ENCODE measurements at places on chromosomes 5 and 9. TPM values are rescaled to one million over a fixed set of nuclear protein-coding genes. Genes with fewer than 3 reads are reported as not detected.

DNA sequence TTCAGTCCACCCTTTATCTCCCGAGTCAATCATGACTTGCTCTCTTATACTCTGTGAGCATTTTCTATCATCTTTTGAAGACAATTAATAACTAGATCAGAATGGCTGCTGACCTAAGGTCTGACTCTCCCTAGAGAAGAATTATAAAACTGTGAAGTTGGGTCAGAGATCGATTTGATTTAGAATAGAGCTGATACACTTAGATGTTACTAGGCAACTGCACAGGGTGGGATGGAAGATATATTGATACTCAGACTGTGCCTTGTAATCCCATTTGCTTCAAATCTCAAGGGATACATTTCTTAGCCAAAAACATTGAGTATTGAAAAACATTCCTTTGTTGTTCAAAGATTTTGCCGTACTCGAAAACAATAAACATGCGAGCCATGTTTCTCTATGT lies 106.0 kb upstream of the NMUR2 start:
- DNase-seq = no peak

DNA sequence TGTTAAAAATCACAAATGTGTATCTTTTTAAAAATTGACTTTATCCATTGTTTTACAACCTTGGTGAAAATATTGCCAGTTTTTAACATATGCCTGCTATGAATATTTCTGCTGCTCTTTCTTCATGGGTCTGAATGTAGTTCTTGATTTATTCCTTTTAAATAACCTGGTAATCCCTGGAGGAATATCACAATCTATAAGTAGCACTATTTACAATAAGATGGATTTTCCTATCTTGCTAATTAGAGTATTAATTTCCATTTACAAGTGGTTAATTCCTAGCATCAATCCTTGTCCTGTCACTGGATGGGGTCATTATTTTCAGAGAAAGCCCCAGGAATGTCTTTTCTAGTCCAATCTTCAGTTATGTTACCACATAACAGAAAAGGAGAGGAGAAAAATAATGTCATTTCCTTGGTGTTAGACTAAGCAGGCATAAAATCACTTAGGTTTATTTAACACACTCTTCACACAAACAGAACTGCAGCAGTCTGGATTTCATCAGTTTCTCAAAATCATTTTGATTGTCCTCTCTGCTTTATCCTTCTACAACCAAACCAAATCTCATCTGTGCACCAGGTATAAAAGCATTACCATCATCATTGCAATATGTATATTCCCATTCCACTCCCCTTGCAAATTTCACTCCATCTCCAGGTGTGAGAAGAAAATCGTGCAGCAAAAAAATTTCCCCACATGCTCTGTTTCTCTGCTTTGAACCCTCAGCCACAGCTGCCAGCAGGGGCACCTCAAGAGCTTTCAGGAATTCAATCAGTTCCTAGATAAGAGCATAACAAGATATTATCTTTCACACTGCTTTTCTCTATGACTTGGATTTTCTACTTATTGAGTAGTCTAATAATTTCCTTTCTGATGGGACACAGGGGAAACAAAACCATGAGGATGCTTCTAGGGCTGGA lies 204.1 kb downstream of the SEC61B start:
- DNase-seq = no peak

DNA sequence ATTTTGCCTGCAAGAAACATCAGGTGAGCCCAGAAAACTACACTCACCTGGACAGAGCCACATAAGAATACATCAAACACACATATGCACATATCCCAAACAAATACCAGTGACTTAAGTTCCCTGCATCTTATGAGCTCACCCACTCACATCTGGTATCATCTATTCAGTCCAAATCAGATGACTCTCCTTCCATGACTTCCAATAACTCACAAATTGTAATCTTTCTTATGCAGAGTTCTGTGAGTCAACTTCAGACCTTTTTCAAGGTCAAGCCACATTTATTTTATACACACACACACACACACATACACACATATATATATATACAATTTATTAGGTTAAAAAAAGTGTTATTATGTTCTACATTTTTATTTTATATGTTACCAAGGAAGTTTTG lies 1711.9 kb upstream of the CDH9 start:
- no peak for DNase-seq

DNA sequence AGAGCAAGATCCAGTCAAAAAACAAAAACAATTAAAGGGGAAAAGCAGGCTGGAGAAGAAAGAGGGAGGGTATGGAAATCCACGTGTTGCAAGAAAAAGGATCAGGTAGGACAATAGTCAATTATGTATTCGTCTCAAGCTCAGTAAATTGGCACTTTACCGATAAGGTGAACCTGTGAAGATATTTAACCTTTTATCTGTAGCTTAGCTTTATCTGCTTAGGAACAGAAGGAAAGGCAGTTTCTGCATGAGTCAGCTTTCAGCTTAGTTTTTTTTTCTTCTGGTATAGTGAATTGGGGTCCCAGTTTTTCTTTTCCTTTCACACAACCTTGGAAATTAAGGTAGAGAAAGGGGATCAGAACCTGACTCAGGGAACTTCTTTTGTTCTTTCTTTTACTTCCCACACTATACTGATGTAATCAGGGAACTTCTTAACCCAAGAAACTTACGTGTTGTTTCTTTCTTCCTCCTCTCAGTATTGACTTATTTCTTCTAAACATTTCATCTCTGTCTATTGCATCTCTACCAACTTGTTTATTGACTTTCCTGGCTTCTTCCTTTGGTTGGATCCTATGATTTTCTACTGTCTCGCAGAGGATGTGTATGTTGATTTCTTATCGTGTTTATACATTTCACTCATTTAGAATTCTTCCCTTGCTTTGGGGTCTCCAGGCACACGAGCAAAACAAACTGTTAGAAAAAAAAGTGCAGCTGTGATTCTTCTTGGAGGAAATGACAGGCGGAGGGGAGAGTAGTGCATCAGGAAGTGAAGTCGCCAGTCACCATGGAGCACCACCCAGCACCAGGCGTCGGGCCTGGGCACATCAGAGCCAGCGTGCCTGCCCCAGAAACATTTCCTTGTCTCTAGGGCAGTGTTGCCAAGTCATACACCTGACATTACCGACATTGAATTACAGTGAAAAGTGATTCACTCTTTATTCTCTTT lies 123.0 kb upstream of the LHFPL2 start:
- peak; percentile 90 for DNase-seq

CRB2 gene
- not detected for total RNA-seq

RGS7BP gene
- 0.17 TPM for total RNA-seq
